NCI-H1930 (cell line): ENCODE measurements at places on chromosomes 5 and 9.

GRCh38 chr5:35046774-35047173, 975 bp downstream of the AGXT2 start:
- no peak for DNase-seq

GRCh38 chr9:14226855-14227532, 86.9 kb downstream of the NFIB start:
- DNase-seq = no peak

- no peak for DNase-seq
Measured at GRCh38 chr9:137369061-137369787, 53.7 kb downstream of the EXD3 start.

GRCh38 chr9:14652729-14653377, 40.4 kb downstream of the ZDHHC21 start:
- no peak for DNase-seq

DNA sequence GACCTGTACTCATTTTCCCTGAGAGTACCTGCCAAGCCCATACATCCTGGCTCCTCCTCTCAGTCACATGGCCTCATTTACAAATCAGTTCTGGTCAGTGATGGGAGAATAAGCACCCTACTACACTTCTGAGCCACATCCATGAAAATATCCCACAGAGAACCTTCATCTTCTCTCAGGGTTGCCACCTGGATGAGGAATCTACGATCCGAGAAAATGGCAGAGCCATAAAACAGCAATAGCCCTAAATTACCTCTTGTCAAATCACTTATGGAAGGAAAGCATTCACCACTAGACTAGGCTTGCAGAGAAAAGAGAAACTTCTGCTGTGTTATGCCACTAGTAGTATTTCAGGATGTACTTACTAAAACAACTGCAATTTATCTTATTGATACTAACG, 324.8 kb downstream of the BNC2 start:
- DNase-seq = no peak

GRCh38 chr5:148973455-148973854, 89.4 kb downstream of the SH3TC2 start:
- DNase-seq = no peak

- no peak for DNase-seq
Measured at GRCh38 chr9:81461196-81461595, 228.2 kb downstream of the TLE1 start.

GRCh38 chr9:125601961-125602360, 105.0 kb downstream of the MAPKAP1 start:
- no peak for DNase-seq

- no peak for DNase-seq
Measured at GRCh38 chr5:10063997-10064396, 185.7 kb downstream of the ATPSCKMT start.

DNA sequence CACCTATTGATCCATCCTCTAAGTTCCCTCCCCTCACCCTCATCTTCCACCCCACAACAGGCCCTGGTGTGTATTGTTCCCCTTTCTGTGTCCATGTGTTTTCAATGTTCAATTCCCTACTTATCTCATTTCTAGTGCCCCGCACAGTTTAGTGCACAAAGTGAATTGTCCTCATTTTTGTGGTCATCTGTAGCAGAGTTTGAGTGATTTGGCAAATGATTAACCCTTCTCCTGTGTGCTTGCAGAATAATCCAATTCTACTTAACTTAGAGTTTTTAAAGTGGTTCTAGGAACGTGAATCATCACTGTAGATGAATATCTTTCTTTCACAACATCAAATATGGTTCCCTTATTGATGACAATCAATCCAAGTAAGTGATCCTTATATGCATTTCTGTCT, 6.3 kb upstream of the HAPLN1 start:
- no peak for DNase-seq

DNA sequence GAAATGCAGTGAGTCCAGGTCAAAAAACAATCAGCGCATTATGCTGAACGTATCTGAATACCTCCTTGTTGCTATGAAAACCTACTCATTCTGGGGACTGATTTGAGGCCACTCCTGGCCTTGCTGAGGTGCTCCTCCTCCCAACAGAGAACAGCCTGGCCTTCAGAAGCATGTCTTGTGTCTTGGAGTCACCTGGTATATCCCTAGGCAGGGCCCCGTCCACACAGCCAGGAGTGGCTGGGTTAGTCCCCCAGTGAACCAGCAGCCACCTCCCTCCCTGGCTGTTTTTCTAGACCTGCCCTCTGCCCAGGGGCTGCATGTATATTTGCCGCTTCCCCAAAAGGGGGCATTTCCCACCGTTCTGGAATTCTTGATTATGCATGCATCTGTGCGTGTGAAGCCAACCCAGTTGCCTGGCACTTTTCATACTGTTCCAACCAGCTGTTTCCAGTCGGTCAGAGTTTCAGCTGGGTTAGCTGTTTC, 99.2 kb upstream of the SPATA31C2 start:
- no peak for DNase-seq

GRCh38 chr9:95017661-95018060, 291.2 kb downstream of the AOPEP start:
- no peak for DNase-seq
